Left kidney (tissue), 8 donors: ENCODE measurements at places on chromosomes 12 and 14. TPM values are rescaled to one million over a fixed set of nuclear protein-coding genes. Genes with fewer than 3 reads are reported as not detected.

The PRH2 gene
- 0.50 TPM for polyA plus RNA-seq

The ABCB9 gene
- 8.4 TPM for polyA plus RNA-seq

The EXD2 gene
- polyA plus RNA-seq: 35.6 TPM

The CCDC60 gene
- polyA plus RNA-seq: 0.18 TPM

GRCh38 chr14:22837750-22838538 lies 1.6 kb downstream of the MMP14 start:
- DNase-seq: peak; percentile 47

- DNase-seq: no peak
These were observed 35.0 kb downstream of the CRADD start for GRCh38 chr12:93712200-93712599.

DNA sequence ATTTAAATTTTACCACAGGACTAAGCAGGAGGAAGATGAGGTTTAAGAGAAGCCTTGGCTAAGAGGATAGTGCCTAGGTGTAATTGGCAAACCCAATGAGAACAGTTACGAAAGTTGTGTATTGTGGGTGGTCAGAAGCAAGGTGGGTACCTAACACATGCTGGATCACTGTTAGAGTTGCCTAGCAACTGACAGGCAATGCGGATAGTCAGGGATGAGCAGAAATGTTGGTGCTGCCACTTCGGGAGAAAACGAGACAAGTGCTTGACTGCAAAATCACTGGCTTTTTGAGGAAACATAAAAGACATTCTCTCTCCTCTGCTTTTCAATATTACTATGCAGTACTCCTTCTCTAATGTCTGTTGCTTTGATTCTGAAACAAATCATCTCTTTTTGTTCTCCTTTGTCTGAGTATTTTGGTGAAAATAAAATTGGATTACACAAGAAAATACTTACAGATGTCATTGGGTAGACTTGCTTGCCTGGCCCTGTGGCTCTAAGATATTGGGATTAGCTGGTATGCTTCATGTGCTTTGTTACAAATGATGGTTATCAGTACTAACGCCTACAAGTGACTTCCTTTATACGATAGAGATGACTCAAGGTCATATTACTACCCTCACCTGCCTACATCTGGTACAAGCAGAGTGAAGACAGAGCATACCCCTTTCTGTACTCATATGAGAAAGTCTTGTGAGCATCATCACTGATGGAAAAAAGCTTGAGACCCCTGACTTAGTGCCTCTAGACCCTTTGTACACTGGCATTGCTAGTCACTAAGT lies 48.0 kb downstream of the TDP1 start:
- DNase-seq: no peak

DNA sequence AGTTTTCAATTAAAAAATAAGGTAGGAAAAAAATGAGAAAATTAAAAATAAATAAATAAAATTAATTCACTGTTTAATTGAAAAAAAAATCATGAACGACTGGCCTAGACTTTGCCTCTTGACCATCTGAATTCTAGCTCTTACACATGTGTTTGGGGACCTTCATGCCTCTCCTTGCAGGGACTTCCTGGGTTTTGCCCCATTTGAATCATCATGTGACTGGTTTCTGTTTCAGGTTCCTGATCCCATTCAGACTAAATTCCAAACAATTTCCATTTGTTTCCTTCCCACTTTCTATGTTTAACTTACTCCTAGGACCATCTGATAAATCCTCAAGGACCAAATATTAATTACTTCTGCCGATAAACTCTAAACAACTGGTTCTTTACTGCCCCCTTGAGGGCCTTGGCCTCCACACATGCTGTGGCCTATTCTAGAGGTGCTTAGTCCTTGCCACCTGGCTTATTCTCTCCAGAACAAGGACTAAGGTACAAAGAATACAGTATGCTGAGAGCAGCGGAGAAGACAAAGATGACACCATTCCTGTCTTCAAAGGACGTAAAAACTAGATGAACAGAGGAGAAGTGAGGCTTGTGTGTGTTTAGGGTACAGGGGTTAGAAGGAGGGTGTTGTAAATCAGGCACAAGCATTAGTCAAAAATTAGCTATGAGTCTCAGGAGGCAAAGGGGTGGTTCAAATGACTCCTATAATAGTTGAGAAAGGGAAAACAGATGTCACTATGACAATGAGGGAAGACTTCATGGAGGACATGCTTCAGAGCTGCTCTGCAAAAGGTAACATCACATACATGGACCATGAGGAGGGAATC lies 125.8 kb upstream of the AVPR1A start:
- DNase-seq: peak; percentile 38
